Astrocyte of the spinal cord (primary cell): ENCODE measurements at places on chromosomes 4 and X.

GRCh38 chrX:127057891-127058619 is 238.5 kb downstream of the PRR32 start:
- DNase-seq: no peak

DNA sequence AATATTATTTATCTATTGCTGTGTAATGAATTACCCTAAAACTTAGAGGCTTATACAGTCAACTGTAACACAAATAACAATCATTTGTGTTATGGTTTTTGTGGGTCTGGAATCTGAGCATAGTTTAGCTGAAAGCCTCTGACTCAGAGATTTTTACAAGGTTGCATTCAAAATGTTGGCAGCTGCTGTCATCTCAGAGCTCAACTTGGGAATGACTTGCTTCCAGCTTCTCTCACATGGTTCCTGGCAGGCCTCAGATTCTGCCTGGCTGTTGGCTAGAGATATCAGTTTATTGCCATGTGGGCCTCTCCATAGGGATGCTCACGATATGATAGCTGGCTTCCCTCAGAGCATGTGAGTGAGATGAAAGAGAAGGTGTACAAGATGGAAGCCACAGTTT is 70.2 kb upstream of the BRWD3 start:
- no peak for DNase-seq

DNA sequence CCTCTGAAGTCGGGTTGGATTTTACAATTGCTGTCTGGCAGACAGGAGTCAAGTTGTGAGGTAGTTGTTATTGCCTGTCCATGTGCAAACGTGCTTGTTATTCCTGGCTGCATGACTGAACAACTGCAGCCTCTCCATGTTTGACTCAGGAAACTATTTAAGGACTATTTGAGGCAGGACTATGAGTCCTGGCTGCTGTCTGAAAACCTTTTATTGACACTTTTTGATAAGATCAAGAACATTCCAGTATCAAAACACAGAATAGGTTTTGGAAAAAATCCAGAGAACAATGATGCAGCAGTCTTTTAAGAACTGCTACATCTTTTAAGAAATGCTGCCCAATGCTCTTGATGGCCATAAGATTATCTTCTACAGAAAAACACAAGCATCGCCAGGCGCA is 10.0 kb upstream of the SPRY1 start:
- peak; percentile 19 for DNase-seq

DNA sequence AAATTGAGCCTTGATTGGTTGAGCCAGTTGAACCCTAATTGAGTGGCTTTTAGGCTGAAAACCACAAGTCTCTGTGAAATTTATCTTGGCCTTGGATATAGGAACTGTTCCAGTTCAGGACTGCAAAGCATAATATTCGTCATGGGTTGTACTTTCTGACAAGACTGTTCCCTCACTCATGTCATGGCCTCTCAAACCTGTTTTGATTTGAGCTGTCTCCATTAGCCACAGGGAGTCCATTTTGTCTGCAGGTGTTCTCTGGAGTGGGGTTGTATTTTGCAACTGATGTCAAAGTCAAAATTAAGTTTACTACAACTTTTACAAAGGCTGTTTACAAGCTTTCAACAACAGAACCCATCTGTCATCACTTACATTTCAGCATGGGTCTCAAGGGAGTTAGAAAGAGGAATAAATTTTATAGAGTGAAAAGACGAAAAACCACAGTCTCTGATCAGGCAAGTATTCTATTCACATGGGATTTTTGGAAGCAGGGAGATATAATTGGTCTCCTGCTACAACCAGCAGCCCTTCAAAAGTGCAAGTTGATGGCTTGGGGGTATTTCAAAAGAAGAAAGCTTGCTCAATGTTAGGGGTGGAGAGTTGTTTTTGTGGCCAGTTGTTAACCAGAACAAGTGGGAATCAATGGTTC is 1716.3 kb downstream of the C4orf33 start:
- peak; percentile 40 for DNase-seq

- DNase-seq: peak; percentile 94
These were observed 39.1 kb upstream of the TMEM184C start for GRCh38 chr4:147578051-147578476.

DNA sequence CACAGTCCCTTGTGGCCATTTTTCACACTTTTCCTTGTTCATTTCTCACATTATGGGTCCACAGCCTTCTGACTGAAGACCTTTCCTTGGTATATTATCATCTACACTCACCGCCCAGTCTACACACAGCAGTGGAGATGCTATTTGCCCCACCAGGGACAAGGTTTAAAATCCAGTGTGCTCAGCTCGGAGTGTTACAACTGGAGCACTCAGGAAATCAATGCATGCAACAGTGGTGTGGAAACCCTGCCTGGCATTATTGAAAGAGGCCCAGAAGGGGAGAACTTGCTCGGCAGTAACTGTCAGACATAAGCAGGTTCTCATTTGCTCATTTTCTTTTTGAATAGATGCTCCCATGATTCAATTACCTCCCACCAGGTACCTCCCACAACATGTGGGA is 340.9 kb downstream of the DHRSX start:
- no peak for DNase-seq

DNA sequence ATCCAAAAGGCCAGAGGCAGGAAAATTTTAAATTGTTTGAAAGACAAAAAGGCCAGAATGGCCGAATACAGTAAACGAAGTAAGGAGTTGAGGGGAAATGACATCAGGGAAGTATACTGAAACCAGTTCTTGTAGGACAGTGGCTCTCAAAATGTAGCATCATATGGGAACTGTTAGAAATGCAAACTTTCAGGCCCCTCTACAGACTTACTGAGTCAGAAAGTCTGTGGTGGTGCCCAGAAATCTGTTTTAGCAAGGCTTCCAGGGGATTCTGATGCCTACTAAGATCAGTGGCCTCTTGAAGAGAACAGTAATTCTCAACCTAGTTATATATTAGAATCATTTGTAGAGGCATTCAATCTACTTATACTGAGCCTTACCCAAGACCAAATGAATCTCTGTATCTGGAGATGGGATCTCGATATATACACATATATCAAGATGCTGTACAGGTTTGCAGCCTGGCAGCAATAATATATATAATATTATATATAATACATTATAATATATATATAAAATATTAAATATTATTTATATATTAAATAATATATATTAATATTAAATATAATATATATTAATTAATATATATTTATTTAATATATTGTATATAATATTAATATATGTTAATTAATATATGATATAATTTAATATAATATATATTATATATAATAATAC is 39.7 kb downstream of the ADAMTS3 start:
- no peak for DNase-seq
